ENCODE measurements at places on chromosomes 6 and 20.

DNA sequence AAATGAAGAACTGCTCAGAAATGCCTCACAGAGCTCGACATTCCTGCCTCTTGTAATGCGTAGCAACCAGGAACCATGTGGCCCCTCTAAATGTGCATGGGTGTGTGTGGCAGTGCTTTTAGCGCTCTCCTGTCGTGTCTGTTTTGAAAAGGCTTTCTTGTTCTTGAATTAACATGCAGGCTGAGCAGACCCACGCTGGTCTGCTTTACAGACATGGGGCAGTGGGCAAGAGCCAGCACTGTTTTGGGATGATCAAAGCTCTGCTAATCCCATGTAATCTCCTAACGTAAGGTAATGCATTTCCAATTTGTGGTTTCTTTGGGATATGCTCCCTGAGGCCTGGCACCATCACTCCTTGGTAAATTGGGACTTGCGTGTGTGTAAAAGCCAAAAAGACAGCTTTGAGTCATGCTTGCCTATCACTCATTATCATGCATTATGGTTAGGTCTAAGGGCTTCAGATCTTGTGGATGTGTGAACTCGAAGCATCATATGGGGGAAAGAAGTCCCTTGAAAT lies 11.8 kb downstream of the RIPOR2 start:
- DNase-seq, result no peak

DNA sequence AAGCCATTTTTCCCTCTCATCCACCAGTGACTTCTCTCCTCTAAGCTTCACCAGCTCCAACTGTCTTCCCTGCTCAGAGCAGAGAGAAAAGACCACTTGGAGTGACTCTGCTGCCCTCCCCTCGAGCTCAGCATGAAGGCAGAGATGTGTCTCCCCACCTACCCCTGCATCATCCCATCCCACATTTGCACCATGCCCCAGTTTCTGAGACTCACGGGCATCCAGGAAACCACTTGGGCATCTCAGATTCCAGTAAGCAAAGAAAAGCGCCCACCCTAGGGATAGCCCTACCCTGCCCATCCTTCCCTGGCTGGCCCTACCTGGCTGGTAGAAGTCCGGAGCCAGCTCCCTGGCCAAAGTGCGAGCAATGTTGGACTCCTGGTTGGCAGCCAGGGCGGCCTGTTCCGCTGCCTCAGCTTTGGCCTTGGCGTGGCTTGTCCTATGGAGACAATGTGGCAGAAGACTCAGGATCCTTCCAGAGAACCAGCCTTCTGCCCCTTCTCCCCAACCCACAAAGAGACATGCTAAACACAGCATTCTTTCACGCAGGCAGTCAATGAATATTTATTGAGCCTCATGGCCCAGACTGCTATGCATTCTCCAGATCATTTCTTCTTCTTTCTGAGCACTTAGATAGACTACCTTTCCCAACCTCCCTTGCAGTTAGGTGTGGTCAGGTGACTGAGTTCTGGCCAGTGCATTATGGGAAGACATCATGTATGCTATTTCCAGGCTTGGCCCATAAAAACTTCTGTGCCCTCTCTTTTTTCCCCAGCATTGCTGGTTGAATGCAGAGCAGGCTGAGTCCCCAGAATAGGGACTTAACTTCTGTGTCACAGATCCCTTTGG lies 68.6 kb downstream of the JPH2 start:
- DNase-seq, result no peak

DNA sequence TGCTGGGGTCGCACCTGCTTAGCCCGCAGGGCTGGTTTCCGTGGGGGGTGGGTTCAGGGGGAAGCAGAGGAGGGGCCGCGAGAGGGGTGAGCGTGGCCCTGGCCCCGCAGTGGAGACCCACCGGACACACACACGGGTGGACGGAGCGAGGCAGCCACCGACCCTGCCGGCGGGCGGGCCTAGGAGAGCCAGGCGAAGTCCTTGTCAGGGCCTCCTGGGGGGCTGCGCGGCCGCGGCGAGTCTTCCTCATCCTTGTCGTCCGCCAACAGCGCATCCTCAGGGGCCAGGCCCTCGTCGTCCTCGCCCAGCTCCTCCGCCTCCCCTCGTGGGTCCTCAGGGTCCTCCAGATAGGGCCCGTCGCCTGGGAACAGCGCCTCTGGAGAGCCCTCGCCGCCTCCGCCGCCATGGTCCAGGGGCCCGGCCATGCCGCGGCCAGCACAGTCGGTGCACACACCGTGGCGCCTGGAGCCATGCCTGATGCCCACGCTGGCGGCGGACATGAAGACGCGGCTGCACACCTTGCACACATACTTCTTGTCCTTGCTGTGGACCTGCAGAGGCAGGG lies 7.3 kb downstream of the SLC2A4RG start:
- no peak for DNase-seq

- no peak for DNase-seq
These were observed 27.7 kb downstream of the SRPK1 start for GRCh38 chr6:35893246-35893645.

DNA sequence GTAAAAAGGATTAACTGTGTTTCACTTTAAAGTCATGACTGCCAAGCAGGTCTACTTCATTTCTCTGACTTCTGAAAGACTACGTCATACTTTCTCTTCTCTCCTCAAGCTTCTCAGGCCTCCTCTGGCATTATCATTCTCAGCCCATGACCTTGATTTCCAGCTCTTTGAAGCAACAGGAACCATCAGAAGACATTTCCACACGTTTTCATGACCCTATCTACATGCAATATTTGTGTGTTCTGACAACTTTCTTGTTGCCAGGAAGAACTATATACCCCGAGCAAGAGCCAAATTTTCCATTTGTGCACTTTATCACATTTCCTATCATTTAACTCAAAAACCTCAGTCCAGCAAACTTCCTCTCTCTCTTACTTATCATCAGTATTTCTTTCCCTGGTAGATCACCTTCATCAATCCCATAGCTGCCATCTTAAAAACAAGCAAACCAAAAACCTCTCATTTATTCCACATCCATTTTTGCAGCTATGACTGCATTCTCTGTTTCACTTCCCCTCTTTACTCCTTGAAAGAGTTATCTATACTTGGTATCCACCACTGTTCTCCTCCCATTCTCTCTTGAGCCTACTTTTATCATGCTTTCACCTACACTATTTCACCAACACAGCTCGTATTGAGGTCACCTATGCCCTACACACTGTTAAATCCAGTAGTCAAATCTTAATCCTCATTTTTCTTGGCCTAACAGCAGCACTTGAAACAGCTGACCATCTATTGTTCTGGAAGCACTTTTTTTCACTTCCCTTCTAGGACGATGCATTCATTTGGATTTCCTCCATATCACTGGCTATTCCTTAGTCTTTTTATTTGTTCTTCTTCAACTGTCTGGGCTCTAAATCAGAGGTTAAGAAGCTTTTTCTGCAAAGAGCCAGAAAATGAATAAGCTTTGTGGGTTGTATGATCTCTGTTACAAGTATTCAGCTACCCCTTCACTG lies 47.1 kb downstream of the STX7 start:
- no peak for DNase-seq

GRCh38 chr6:10146715-10147451 lies 268.0 kb downstream of the TFAP2A start:
- no peak for DNase-seq

DNA sequence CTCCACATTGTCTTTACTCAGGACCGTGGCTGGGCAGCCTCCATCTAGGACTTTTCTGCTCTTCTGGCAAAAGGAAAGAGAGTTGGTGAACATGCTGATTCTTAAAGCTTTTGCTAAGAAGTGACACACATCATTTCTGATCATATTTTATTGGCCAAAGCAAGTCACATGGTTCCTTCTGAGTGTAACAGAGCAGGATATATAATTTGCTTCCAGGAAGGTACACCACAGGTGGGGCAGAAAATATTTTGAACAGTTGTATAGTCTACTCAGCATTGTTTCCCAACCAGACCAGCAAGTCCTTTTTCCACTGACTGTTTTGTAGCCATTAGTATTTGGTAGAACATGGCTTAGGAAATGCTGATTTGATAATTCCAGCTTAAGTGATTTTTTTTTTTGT lies 73.5 kb downstream of the AKAP7 start:
- no peak for DNase-seq

GRCh38 chr6:138580801-138581200 lies 81.5 kb upstream of the NHSL1 start:
- DNase-seq, result no peak

- no peak for DNase-seq
These were observed 2.4 kb upstream of the GCNT2 start for GRCh38 chr6:10518557-10519407.

- DNase-seq, result no peak
These were observed 98.5 kb downstream of the SLC23A2 start for GRCh38 chr20:4902788-4903187.

DNA sequence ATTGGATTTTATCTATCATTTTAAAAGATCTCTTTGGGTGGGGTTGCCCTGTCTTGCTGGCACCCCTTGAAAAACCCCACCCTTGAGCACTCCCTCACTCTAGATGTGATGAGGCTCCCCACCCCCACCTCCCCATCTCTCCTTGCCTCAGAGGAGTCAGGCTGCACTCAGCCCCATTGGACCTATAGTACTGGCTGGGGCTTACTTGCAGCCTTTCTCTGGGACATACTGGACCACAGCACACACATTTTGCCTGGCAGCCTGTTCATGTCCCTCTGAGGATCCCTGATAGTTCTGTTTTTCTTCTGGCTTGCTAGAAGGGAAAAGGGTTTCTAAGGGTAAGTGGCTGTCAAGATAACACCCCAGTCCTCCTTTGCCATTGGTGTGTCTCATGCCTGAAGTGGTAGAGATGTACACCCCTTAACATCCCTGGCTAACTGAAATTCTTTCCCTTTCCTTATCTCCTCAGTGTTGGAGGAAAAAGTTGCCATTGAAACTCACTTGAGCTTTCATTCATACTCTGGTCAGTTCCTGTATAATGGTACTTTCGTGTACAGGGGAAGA lies 553.4 kb upstream of the CITED2 start:
- no peak for DNase-seq

DNA sequence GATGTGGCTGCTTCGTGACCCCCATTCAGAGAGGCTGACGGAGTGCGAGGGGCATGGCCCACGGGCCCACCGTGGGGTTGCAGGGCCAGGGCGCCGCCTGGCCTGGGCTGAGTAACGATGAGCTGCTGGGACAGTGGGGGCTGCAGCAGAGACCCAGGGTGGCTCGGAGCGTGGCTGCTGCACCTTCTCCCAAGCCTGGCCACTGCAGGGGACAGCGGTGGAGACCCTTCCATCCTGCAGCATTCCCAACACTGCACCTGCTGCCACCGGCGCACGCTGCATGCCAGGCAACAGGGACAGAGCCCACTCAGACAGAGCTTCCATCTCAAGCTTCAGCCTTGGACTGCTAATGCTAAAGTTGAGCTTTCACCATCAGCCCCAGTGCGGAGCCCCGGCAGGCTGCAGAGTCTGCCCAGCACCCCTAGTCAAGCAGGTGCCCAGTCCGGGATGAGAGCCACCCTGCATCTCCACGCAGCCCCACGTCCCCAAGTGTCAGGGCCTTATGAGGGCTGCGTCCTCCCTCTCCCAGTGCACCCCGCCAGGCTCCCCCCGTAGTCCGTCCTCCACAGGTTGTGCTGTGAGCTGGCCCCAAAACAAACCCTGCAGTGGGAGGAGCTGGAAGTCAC lies 89.4 kb upstream of the AFDN start:
- DNase-seq, result no peak

GRCh38 chr6:46420921-46421638 lies 70.2 kb downstream of the RCAN2 start:
- no peak for DNase-seq

DNA sequence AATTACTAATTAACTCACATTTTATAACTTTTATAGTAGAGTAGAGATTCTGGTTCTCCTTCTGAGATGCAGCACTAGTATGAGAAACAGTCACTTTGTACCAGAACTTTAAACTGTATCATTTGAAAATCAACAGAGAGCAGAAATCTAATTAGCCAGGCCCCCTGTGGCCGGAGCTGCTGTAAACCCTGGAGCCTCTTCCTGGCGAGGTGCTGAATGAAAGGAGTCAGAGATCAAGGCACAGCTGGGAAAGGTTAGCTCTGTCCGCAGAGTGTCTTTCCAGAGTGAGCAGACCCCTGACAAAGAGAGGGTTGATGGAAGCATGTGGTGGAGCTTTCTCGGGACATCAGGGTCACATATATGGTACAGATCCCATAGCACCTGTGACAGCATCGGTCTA lies 703.8 kb downstream of the RFPL4B start:
- DNase-seq, result no peak

DNA sequence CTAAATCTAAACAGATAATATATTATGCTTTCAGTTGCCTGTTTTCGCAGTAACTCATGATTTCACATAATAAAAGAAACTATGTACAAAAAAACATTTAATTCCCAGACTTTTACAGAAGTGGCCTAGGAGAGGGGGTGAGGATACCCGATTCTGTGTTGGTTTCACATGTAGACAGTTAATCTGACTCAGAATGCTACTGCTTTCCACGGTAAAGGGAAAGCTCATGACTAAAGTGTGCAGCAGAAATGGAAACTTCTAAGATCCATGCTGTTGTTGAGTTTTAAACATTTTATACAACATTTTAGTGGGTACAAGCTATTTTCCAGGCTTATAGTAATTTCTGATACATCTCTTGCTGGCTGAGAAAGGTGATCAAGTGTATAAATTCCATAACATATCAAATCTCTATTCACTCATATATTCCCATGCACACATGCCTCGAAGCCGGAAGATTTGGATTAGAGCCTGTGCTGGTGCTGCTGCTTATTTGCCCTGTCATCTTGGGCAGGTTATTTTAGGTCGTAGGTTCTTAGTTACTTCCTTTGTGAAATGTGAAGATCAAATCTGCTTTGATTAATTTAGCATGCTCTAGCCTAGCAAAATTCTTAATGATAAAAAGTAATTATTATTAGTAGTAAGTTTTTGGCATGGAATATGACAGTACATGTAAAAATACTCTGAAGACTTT lies 896.7 kb upstream of the MAP3K7 start:
- no peak for DNase-seq

DNA sequence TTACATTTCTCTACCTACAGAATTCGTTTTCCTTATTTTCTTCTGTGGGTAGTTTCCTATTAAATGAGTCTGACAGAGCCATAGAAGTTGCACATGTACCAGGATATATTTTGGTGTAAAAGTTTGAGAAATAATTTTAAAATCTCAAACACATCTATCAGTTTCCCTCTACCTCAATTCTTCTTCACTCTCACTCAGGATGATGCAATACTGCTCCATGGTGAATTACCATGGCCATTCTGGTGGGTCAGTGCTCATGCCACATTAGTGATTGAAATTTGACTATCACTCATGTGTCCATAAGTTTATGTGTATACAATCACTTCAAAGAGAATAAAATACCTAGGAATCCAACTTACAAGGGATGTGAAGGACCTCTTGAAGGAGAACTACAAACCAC lies 151.7 kb downstream of the ARHGAP18 start:
- DNase-seq, result no peak

GRCh38 chr20:58550275-58551059 lies 35.3 kb upstream of the APCDD1L start:
- DNase-seq, result no peak

DNA sequence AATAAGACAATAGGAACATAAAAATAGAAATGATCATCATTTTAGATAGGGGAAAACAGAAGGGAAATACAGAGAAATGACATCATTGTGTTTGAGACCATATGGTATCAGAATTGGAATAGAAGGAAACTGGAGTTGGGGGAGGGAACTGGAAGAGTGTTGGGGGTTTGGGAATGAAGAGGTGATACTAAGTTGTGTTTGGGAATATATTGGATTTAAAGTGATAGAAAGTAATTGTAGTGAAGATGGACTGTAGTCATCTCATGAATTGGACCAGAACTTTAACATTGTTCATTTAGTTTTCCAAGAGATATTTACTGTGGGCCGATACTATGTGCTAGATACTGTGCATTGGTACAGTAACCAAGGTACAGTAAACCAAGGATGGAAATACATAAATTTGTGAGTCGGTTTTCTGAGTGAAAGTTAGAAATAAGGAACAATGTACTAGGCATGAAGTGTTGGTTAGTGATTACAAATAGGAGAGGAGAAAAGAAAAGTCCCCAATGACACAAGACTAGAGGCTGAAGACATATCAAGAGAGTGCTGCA lies 32.3 kb downstream of the KCNQ5 start:
- DNase-seq, result no peak

Data from effector CD8-positive, alpha-beta T cell (primary cell).